ENCODE measurements at places on chromosomes 7 and 10.

GRCh38 chr10:43044961-43045621, 31.8 kb upstream of the RET start:
- no peak for DNase-seq

- no peak for DNase-seq
Observed at GRCh38 chr7:150397346-150398107, 18.4 kb downstream of the ZNF775 start.

DNA sequence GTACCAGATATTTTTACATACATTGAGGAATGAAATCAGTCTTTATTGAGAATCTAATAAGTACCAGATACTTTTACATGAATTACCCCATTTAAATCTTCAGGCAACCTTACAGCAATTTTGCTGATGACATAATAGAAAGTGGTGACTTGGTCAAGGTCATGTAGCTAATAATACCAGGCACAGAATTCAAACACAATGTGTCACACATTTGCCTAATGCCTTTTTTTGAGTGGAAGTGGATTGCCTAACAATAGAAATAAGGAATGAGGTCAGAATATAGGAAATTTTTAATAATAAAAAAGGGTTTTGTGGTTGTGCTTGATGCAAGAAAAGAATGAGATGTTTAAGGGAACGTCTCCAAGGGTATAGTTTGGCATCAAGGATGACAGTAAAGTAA, 466.6 kb upstream of the IGFBP3 start:
- DNase-seq: no peak

DNA sequence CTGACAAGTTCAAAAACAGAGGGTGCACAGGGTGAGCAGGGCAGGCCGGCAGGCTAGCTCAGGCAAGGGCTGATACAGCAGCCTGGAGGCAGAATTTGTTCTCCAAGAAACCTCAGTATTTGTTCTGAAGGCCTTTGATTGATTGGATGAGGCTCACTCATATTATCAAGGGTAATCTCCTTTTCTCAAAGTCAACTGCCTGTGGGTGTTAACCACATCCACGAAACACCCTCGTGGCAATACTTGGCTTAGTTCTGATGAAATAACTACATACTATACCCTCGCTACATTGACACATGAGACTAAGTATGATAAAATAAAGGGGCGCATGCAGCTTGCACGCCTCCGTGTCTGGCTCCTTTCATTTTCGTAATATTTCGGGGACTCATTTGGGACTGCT, 4.4 kb upstream of the PPP2R2D start:
- peak; percentile 55 for DNase-seq

DNA sequence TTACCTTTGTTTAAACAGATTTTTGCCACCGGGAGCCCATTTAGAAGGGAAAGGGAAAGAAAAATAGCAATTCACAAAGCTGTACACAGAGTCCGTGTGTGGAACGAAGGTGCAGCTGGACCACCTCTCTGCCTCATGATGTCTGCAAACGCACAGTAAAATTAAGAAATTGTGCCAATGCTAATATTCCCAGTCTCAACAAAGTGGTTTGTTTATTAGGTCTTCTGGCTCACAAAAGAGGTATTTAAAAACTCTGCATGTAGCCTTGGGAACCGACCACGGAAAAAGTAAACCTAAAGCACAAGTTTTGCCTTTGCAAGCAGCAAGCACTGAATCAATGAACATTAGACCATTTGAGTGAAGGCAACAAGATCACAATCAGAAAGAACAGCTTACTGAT, 57.7 kb downstream of the CREB3L2 start:
- no peak for DNase-seq

DNA sequence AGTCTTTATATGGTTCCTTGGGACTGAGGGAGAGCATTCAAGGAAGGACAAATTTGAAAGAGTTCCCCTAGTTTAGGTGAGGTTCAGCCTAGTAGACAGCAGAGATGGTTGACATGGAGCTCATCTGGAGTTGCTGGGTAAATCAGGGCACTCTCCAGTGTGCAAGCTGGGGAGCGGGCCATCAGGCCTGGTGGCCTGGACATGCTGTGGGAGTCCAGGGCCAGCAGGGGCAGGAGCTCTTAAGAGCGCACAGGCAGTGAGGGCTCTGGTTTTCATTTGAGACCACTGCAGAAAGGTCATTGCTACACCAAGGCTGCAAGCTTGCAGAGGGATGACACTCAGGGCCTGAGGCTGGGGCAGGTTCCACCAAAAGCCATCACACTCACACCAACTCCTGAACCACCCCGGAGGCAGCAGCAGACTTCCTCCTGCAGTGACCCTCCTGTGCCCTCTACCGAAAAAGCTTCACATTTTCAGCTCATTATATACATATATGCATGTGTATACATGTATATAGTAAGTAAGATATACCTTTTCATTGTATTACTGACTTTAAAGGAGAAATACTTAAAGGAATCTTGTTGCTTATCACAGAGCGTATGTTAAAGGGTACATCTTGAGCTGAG, 39.5 kb downstream of the STEAP1B start:
- DNase-seq: no peak

- DNase-seq: no peak
Observed at GRCh38 chr7:38330039-38330438, 56.6 kb upstream of the TARP start.

DNA sequence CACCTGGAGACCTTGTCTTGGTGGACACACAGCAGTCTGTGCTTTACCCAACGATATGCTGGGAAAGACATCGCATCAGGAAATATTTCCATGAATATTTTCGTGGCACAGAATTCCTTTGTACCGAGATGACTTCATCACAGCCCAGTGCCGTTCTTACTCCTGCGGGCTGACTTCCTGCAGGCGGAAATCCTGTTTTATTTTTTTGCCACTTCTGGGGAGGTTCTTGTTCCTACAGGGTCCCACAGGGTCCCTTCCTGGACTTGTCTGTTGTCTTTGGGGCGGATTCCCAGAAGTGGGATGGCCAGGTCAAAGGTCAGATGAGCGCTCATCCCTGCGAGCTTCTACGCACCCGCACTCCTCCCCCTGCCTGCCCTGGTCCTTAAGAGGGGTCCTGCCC, 86.5 kb downstream of the DNAJB6 start:
- DNase-seq: no peak

All from CD4-positive, alpha-beta T cell treated with Interleukin-4 for 1 hour (primary cell).